ENCODE measurements at places on chromosomes 6 and 20. TPM values are rescaled to one million over a fixed set of nuclear protein-coding genes. Genes with fewer than 3 reads are reported as not detected.
A peak's percentile ranks its signal among the peaks of the same experiment; 100 is the strongest.

GRCh38 chr6:51843456-51844056 is 243.9 kb downstream of the PKHD1 start:
- no peaks in the 10 kb centered on the region for H3K27me3 ChIP-seq
- no peaks in the 10 kb centered on the region for H3K36me3 ChIP-seq
- H3K27ac ChIP-seq = no peak overlapping the region
- H3K4me1 ChIP-seq = no peaks in the 10 kb centered on the region

DNA sequence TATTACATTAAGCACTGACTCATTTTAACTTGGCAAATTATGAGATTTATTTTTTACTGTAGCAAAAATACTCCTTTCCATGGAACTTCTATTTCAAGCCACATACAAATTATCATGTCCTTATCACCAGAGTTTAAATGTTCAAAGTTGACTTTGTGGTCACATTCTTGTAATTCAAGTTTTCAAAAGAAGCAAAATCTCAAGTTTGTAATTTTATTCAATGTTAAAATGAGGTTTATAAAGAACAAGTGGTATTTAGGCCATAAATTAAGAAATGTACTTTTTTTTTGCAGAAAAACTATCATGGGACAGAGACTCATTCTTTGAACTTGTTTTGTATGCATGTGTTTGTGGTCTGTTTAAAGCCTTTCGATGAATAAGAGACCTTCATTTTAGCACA is 811.5 kb downstream of the TENT5A start:
- no peak overlapping the region for H3K27ac ChIP-seq
- no peaks in the 10 kb centered on the region for H3K36me3 ChIP-seq
- H3K27me3 ChIP-seq = no peaks in the 10 kb centered on the region
- no peaks in the 10 kb centered on the region for H3K4me1 ChIP-seq
- no peak for DNase-seq

The ANKEF1 gene
- total RNA-seq = 1.2 TPM

The FILIP1 gene
- 230 TPM for total RNA-seq

The RNF144B gene
- total RNA-seq = 7.1 TPM

DNA sequence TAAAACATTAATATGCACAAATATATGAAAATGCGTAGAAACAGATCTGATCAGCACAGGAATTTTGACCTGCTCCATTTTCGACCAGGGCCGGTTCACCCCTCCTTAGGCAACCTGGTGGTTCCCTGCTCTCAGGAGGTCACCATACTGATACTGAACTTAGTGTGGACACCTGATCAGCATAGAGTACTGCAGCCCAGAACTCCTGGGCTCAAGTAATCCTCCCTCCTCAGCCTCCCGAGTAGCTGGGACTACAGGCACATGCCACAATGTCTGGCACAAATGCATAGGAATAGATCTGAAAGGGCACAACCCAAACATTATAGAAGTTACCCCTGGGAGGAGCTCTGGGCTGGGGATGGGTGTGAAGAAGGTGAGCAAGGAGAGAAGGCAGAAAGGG is 24.7 kb upstream of the DDO start:
- H3K4me3 ChIP-seq = no peak overlapping the region
- H3K36me3 ChIP-seq = no peaks in the 10 kb centered on the region
- no peak for DNase-seq
- H3K27ac ChIP-seq = no peak overlapping the region

DNA sequence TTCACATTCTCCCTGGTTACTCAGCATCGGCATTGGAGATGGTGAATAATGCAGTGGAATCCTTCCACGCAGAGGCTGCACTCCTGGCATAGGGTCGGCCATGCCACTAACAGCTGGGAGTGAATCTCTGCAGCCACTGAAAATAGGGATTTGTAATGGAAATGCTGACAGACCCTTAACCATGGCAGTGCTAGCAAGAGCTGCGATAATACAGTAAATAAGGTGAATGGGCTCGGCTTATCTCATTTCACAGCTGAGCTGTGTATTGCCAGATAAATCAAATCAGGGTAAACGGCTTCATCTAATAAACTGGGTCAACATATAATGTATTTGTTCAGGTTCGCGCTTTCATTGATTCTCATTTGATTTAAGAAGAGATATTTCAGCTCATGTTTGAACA is 156.8 kb downstream of the SLC35B3 start:
- H3K4me1 ChIP-seq = no peaks in the 10 kb centered on the region
- no peak overlapping the region for H3K27ac ChIP-seq
- no peaks in the 10 kb centered on the region for H3K36me3 ChIP-seq
- no peak overlapping the region for H3K4me3 ChIP-seq
- H3K27me3 ChIP-seq = peaks cover 12% of the 10 kb centered on the region
- no peak for DNase-seq

GRCh38 chr6:91608428-91608827 is 1021.6 kb upstream of the MAP3K7 start:
- no peaks in the 10 kb centered on the region for H3K4me1 ChIP-seq
- no peaks in the 10 kb centered on the region for H3K27me3 ChIP-seq
- H3K27ac ChIP-seq = no peak overlapping the region
- no peak overlapping the region for H3K4me3 ChIP-seq
- no peaks in the 10 kb centered on the region for H3K36me3 ChIP-seq

DNA sequence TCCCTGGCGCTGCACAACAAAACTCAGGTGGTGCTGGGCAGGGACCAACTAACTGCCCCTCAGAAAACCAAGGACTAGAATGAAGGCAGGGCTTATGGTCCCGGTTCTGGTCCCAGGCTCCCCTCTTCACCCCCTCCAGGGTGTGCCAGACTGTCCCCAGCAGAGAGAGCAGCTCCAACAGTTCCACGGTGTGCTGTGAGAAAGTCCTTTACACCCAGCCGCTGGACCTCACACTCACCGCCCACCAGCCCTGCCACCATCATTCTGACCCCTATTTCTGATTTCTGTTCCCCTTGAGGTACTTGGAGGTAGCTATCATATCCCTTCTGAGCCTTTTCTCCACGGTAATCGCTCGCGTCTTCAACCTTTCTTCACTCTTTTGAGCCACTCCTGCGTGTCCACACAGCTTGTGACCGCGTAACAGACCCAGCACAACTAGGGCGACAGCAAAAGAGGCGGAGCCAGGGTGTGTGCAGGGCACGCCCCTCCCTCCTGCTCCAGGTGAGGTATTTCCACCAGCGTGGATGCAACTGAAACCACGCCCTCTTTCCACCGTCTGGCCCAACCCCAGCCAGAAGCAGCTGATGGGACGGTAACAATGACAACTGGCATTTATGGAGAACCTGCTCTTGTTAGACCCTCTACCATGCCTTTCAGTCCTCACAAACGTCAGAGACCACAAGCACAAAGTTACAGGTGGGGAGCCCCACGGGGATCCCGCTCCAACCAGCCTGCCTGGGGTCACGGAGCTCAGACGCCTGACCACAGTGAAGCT is 2.3 kb downstream of the PXDC1 start:
- no peaks in the 10 kb centered on the region for H3K36me3 ChIP-seq
- H3K27me3 ChIP-seq = no peaks in the 10 kb centered on the region
- peak overlapping the region; percentile 100 for H3K27ac ChIP-seq
- H3K4me1 ChIP-seq = peaks cover 72% of the 10 kb centered on the region
- peak overlapping the region; percentile 77 for H3K4me3 ChIP-seq

The CST2 gene
- total RNA-seq = not detected

The ALDH5A1 gene
- 35.5 TPM for total RNA-seq

The OCSTAMP gene
- not detected for total RNA-seq

- no peaks in the 10 kb centered on the region for H3K4me1 ChIP-seq
- no peaks in the 10 kb centered on the region for H3K27me3 ChIP-seq
- no peak for DNase-seq
Observed at GRCh38 chr6:91538622-91539021, 951.8 kb upstream of the MAP3K7 start.

- H3K4me1 ChIP-seq = no peaks in the 10 kb centered on the region
- H3K27ac ChIP-seq = no peak overlapping the region
- no peaks in the 10 kb centered on the region for H3K36me3 ChIP-seq
- H3K27me3 ChIP-seq = peaks cover 10% of the 10 kb centered on the region
Observed at GRCh38 chr6:127554435-127555006, 22.5 kb upstream of the C6orf58 start.

The MEI4 gene
- 0.39 TPM for total RNA-seq

DNA sequence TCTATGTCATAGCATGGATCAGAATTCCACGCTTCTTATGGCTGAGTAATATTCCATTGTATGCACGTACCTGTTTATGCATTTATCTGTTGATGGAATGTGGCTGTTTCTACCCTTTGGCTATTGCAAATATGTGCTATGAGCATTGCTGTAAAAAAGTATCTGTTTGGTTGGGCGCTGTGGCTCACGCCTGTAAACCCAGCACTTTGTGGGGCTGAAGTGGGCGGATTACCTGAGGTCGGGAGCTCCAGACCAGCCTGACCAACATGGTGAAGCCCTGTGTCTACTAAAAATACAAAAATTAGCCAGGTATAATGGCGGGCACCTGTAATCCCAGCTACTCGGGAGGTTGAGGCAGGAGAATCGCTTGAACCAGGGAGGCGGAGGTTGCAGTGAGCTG is 182.4 kb downstream of the BCAS1 start:
- no peak overlapping the region for H3K4me3 ChIP-seq
- DNase-seq = no peak
- no peaks in the 10 kb centered on the region for H3K4me1 ChIP-seq
- H3K27me3 ChIP-seq = no peaks in the 10 kb centered on the region
- H3K27ac ChIP-seq = no peak overlapping the region
- no peaks in the 10 kb centered on the region for H3K36me3 ChIP-seq

The RIPPLY2 gene
- total RNA-seq = not detected

- H3K36me3 ChIP-seq = no peaks in the 10 kb centered on the region
- DNase-seq = no peak
- H3K27ac ChIP-seq = peak overlapping the region; percentile 83
- no peaks in the 10 kb centered on the region for H3K27me3 ChIP-seq
- H3K4me1 ChIP-seq = peaks cover 43% of the 10 kb centered on the region
Observed at GRCh38 chr6:159716247-159717096, 10.8 kb upstream of the WTAP start.

DNA sequence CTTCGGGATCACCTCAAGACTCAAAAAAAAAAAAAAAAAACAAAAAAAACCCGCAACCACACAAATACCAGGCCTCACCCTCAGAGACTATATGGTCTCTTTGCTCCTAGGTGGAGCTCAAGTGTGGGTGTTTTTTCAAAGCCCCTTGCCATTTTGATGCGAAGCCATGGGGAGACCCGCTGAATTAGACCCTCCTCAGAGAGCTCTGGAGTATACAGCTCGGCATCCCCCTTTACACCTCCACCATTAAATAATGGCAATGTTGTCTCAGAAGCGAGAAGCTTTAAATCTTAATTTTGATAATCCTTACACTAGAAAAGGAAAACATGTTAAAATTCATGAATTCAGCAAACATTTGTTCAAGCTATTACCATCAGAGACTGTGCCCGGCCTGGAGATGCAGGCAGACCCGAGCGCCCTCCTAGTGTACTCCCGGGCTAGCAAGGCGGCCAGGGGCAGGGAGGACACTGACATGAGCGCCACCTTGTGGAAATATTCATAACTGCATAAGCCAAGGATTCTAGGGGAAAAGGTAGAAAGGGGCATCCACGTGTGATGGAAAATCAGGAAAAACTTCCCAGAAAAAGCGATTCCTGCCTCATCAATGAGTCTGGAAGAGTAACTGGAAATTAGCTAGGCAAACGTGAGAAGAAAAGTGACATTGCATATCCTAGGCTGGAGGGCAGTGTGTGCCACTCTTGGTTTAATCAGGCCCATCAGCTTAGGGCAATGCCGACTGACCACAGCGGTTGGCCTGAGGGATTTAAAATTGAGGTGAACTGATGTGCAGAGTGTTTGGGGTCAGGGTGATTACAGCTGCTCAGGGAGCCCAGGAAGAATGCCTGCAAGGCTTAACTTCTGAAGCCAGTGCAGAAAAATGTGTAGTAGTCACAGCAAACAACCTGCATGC is 72.5 kb downstream of the B3GAT2 start:
- DNase-seq = peak; percentile 48
- no peaks in the 10 kb centered on the region for H3K4me1 ChIP-seq
- no peaks in the 10 kb centered on the region for H3K36me3 ChIP-seq
- H3K27me3 ChIP-seq = no peaks in the 10 kb centered on the region
- no peak overlapping the region for H3K27ac ChIP-seq

DNA sequence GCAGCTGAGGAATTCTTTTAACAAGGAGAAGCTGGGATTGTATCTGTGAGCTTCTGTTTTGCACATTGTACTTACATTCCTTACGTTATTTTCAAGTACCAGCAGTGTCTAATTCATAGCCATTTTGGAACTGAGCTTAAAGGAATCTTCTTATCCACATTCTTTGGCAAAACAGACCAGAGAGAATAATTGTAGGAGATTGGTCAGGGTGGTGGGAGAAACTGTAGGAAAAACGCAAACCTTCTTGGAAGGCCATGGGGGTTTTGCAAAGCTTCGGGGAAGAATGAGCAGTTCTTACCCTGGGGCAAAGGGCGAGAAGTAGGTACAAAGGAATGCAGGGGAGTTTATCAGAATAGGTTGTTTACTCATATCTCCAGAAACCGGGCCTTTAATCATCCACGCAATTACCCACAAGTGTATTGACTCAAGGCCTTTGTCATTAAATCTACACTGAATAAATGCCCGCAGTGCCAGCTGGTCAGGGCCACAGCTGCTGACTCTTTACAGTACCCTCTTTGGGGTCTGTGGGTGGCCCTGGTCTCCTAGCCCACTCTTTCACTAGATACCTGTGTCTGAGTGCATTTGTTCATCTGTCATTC is 39.6 kb upstream of the SPTLC3 start:
- H3K4me1 ChIP-seq = no peaks in the 10 kb centered on the region
- DNase-seq = no peak
- H3K36me3 ChIP-seq = no peaks in the 10 kb centered on the region
- H3K27ac ChIP-seq = no peak overlapping the region

DNA sequence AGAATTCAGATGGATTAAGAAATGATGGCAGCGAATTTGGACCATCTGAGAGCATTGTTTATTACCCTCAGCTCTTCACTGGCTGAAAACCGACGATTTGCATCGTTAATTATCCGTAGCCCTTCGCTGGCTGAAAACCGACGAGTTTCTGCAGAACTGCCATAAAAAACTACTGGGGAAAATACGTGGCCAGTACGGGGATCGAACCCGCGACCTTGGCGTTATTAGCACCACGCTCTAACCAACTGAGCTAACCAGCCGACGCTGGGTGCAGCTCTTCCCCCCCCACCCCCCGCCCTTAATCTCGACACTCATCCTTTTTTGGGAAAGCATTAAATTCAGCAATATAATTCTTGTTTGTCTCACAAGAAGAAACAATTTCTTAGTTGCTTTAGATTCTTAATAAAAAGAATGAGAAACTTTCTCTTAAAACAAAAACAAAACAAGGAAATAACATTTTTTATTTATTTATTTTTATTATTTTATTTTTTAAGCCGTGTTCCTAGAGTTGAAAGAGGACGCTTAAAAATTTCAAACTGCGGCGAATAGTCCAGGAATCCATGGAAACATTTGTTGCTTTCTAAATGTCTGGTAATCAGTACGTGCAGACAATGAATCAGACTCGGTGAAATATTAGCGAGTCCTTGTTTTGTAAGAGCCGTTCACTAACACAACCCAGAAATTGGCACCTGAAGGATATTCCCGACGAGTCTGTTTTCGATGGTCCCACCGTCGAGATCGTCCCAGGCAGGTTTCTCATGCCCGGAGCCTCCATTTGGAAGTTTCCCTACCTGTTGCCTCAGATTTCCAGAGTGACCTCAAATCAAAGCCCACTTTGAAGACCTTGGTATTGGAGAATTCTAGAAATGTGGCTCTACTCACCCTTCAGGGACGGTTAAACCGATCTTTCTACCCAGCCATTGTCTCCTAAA is 27.8 kb downstream of the PRSS16 start:
- no peaks in the 10 kb centered on the region for H3K4me1 ChIP-seq
- no peak overlapping the region for H3K27ac ChIP-seq
- DNase-seq = no peak
- H3K27me3 ChIP-seq = peaks cover 26% of the 10 kb centered on the region
- H3K4me3 ChIP-seq = no peak overlapping the region
